ENCODE measurements at places on chromosomes 4 and X. TPM values are rescaled to one million over a fixed set of nuclear protein-coding genes. Genes with fewer than 3 reads are reported as not detected.

- no peaks in the 10 kb centered on the region for H3K27me3 ChIP-seq
- H3K4me1 ChIP-seq = no peaks in the 10 kb centered on the region
- H3K27ac ChIP-seq = no peak overlapping the region
- no peak overlapping the region for H3K4me3 ChIP-seq
Observed at GRCh38 chr4:109044431-109044830, 258.0 kb downstream of the COL25A1 start.

DNA sequence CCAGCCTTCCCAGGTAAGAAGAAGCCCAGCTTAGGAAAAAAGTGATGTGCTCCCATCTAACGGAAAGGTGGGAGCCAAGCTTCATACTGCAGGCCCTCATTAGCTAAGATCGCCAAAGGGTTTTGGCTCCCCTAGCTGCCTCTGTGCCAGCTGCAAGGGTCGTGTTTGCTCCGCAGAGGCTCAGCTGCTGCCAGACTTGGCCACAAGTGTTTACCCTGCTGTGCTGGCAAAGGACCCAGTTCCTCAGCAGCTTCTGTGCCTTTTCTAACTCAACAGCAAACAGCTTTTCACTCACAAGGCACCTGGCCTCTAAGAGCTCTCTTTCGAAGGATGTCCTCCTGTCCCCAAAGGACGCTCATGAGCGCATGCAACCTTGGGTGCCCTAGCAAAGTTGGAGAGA lies 12.2 kb upstream of the VMA21 start:
- DNase-seq = no peak
- H3K4me3 ChIP-seq = no peak overlapping the region
- no peaks in the 10 kb centered on the region for H3K27me3 ChIP-seq

DNA sequence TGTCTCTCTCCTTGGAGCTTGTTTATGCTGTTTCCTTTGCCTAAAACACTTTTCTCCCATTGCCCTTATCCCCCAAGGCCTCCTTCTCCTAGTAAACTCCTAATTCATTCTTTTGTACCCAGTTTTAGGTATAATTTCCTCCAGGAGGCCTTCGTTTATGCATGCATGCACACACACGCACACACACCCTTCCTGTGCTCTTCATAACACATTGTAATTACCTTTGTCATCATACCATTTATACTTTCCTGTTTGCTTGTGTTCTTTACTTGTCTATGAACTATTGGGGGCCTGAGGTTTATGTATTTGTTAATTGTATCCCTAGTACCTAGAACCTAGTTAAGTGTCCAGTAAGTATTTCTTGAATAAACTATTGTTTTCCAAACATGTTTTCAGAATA lies 45.5 kb downstream of the XIAP start:
- no peak for DNase-seq
- no peak overlapping the region for H3K4me3 ChIP-seq
- H3K4me1 ChIP-seq = no peaks in the 10 kb centered on the region
- no peak overlapping the region for H3K27ac ChIP-seq

Gene TSPAN6
- total RNA-seq = 13.0 TPM

Gene MTMR1
- 13.3 TPM for total RNA-seq

Gene MAGEC2
- not detected for total RNA-seq
